Globus pallidus (tissue), 1 donor: ENCODE measurements at places on chromosomes 13 and 19.

- DNase-seq, result no peak
Observed at GRCh38 chr19:6287269-6287885, 7.6 kb upstream of the MLLT1 start.

DNA sequence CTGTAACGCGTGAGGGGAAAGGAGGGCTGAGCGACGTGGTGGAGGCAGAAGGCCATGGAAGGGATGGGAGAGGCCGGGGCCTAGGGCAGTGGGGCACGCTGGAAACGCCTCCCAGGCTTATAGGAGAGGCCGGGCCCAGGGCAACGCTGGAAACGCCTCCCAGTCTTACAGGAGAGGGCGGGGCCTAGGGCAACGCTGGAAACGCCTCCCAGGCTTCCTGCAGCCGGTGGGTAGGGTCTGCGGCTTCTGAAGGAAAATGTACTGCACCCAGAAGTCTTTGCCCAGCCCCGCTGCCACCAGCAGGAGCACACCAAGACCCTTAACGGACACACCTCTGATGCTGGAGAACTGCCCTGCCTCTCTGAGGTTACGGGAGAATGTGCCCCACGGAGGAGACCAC is 9.1 kb downstream of the CACTIN start:
- no peak for DNase-seq

GRCh38 chr19:2495130-2495641 is 19.3 kb downstream of the GADD45B start:
- DNase-seq, result peak; percentile 38

GRCh38 chr13:48232420-48233045 is 473 bp upstream of the ITM2B start:
- no peak for DNase-seq

GRCh38 chr19:12722566-12723380 is 959 bp downstream of the TNPO2 start:
- DNase-seq, result peak; percentile 97

DNA sequence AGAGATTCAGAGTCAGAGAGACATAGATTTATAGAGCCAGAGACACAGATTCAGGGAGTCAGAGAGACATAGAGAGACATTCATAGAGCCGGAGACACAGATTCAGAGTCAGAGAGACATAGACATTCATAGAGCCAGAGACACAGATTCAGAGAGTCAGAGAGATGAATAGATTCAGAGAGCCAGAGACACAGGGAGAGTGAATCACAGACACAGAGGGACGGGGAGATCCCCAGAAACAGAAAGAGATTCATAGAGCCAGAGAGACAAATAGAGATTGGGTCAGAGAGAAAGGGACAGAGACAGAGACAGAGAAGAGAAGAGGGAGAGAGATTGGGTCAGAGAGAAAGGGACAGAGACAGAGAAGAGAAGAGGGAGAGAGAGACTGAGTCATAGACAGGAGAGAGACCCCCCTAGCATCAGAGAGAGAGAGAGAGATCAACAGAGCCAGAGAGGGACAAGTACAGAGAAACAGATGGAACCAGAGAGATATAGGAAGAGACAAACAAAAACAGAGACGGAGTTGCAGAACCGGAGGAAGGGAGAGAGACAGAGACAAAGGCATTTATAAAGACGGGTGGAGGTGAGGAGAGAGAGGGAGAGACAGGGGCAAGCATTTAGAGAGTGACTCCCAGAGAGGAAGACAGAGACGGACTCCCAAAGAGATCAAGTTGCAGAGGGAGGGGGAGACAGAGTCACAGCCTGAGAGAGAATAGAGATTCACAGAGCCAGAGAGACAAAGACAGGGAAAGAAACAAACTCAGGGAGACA is 1.1 kb upstream of the PRKCG start:
- DNase-seq, result no peak
